ENCODE measurements at places on chromosomes 2 and 18. TPM values are rescaled to one million over a fixed set of nuclear protein-coding genes. Genes with fewer than 3 reads are reported as not detected.

PTH2R gene
- not detected for total RNA-seq

MC4R gene
- total RNA-seq: not detected

SULT1C4 gene
- total RNA-seq: 3.2 TPM

VAMP5 gene
- total RNA-seq: 54.8 TPM

HOXD13 gene
- total RNA-seq: not detected

TDRD15 gene
- total RNA-seq: not detected

SULT1C2 gene
- 0.55 TPM for total RNA-seq

OTOS gene
- total RNA-seq: not detected

DSC2 gene
- total RNA-seq: 34.1 TPM

SP140 gene
- total RNA-seq: 0.47 TPM

SLC14A1 gene
- 29.7 TPM for total RNA-seq

STRN gene
- 49.7 TPM for total RNA-seq

RAB12 gene
- total RNA-seq: 127 TPM

CTAGE1 gene
- not detected for total RNA-seq

TMEM37 gene
- total RNA-seq: 2.9 TPM

All from left ventricle myocardium superior (tissue), 1 donor.